ENCODE measurements at places on chromosomes 3 and 15.

DNA sequence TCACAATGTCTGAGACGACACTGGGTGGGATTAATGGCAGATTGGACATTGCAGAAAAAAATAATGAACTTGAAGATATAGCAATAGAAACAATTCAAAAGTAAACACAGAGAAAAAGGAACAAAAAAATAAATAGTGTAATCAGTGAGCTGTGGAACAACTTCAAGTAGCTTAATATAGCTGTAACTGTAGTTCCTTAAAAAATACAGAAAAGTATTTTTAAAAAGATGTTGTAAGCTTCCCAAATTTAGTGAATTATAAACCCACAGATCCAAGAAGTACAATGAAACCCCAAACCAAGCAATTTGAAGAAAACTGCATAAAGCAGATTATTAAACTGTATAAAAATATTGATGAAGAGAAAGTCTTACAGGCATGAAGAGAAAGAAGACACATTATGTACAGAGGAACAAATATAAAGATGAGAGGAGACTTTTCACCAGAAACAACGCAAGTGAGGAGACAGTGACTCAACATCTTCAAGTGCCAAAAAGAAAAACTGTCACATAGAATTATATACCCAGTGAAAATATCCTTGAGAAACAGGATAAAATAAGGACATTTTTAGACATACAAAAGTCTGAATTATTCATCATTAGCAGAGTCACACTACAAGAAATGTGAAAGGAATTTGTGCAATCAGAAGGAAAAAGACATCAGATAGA, 176.4 kb downstream of the NFKBIZ start:
- DNase-seq: no peak

GRCh38 chr3:115301364-115301860, 154.3 kb upstream of the ZBTB20 start:
- DNase-seq: no peak

DNA sequence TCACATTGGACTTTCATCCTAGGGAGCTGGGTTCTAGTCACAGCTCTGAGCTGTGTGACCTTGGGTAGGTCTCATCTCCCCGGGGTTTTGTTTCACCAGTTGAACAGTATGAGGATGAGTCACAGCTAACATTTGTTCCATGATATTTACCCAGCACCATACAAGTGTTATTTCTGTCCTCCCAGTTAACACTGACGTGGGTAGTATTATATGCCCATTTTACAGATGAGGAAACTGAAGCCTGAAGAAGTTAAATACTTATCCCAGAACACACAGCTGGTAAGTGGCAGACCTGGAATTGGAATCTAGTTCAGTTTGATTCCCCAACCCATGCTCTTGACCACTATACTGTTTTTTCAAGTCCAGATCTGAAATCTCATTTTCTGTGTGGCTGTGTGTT, 908 bp upstream of the RARB start:
- no peak for DNase-seq

- DNase-seq: no peak
Measured at GRCh38 chr15:83581381-83581780, 72.5 kb upstream of the ADAMTSL3 start.

DNA sequence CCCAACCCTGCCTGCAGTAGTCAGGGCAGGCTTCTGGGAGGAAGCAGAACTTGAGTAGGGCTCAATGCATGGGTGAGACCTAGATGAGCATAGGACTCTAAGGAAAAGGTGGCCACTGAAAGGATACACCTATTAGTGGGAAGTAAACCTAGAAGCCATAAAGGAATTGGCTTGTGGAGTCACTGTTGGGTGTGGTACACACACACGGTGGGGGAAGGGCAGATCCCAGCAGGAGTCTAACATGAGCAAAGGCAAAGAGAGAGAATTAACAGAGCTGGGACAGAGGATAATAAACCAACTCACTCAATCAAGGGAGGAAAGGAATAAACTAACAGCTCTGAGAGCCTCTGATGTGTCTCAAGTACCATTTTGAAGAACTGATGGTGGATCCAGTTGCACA, 23.1 kb downstream of the DAPK2 start:
- DNase-seq: no peak

DNA sequence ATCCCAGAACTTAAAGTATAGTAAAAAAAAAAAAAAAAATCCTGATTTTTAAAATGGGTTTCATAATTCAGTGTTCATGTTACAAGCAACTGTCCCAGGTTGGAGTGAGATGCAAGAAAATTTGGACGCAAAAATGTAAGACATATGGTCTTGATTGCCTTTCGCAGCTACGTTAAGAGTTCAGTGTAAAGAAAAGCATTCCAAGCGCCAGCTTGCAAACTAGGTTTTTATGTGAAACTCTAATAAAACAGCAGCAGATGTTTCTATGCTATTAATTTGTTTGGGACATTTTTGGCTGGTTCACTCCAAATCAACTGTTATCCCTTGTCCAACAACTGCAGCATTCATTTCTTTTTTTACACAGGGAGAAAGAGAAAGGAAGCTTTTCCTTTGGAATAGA, 957.8 kb downstream of the ROBO1 start:
- DNase-seq: no peak

- no peak for DNase-seq
Measured at GRCh38 chr3:108322352-108322751, 26.0 kb downstream of the HHLA2 start.

DNA sequence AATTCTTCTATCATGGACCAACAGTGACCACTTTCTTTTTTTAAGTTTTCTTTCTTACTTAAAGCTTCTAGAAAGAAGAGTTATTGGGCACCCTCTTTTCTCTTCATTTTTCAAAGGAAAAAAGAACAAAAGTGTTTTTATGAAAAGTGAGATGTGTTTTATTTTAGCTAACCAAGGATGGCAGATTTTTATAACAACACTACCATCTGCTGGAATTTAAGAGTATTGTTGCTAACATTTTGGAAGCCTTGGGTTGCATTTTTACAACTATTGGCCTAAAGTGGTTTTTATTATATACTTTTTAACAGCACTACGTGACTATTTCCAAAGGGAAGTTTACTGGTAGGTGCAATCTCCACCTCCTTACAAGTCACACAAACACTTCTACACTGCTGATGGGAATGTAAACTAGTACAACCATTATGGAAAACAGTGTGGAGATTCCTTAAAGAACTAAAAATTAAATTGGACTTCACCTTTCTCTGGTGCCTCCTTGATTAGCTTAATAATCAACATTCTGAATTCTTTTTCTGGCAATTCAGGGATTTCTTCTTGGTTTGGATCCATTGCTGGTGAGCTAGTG, 237.7 kb upstream of the AGTR1 start:
- DNase-seq: no peak

DNA sequence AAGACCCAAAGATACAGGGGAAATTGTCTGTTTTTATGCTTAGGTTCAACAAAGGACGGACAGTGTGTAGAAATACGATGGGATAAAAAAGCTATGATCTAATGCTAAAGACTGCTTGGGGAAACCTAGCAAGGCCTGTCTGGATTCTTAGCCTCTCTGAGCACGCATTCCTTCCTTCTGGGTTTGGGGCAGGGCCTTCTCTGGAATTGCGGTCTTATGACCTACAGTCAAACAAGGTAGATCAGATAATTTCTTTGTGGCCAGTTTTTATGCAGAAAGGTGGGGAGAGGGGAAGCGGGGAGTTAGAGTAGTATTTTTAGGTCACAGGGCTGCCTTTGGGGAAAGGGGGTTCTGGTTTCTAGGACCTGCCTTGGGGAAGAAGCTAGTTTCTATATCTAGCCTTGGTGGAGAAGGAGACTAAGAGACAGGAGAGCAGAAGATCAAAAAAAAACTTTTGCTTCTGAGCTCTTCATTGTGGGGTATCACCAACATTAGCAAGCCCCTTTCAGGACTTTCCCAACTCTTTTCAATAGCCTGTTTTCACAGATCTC, 39.1 kb upstream of the LIPC start:
- no peak for DNase-seq

DNA sequence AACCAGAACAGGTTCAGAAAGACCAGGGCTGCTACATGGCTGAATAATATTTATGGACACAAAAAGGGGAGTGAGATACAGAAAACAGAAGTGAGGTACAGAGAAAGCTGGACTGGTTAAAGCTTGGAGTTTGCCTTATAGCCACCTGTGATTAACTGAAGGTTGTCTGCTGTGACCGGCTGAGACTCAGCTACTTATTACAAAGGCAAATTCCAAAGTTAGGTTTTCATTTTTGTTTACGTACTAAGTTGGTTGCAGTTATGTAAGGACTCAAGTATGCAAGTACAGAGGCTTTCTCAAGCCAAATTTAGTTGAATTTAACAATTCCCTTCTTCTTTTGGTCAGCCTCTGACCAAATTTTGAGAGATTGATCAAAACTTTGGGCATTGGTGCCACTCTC, 264.6 kb downstream of the THSD4 start:
- no peak for DNase-seq

GRCh38 chr3:120596116-120596852, at the start of gene NDUFB4:
Gene NDUFB4, plus strand, starts transcription at chr3:120596336. Its CDS starts 24 bp downstream, at chr3:120596360.
- DNase-seq: peak; percentile 87

GRCh38 chr15:85639752-85640381, 154.9 kb downstream of the KLHL25 start:
- DNase-seq: no peak

DNA sequence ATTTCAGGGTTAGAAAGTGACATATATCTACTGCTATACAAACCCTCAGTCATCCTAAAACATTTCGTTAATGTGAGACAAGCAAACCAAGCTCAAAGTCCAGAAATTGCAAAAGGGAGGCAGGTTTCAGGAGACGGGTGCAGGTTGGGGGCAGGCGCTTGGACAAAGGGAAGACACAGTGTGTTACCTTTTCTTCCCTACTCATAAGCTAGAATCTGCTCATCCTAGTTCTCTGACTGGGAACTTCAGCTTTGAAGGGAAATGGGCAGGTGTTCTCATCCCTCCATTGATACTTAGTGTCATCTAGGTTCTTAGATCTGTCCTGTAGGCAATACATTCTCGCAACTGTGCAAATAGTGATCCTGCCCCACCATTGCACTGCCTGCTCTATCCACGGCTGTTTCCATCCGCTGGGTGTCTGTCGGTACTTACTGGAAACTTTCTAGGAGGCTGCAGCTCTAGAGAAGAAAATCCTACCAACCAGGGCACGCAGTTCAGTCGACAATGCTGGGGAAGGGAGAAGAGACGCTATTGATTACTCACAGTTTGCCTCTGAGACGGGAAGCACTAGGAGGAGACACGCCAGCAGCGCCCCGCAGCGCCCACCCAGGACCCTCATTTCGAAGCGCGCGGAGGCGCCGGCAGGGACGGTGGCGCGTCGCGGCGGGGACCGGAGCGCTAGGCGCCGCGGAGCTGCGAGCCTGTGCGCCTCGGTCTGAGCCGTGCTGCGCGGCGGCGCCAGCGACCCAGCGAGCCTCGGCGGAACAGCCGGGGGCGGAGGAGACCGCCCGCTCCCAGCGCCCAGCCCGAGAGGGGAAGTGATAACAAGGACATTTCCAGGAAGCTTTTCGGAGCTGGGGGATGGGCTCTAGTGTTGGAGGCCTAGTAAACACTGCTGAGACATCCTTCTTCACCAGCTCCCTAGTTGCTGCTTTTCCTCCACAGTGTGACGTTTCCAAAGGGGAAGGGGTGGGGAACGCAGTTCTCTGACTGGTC, at the start of gene PROS1:
PROS1 (minus strand) TSS at position 766 of the 996 bp plus-strand sequence; CDS start at position 619, 147 bp downstream.
- peak; percentile 25 for DNase-seq

- DNase-seq: no peak
Measured at GRCh38 chr3:43753741-43754715, 63.3 kb downstream of the ABHD5 start.

DNA sequence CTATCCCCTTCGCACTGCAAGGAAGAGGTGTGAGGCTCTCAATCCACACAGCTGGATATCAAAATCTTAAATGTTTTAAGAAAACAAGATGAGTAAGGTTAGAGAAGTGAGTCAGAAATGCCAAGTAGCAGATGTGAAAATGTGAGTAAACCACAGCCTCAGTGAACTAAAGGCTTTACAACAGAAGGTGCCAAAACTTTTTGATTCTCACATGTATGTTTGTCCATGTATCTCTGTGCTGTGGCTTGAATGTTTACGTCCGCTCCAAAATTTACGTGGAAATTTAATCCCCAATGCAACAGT, 126.8 kb upstream of the PFN2 start:
- DNase-seq: no peak

GRCh38 chr3:95407709-95408463, 1345.0 kb downstream of the NSUN3 start:
- no peak for DNase-seq

DNA sequence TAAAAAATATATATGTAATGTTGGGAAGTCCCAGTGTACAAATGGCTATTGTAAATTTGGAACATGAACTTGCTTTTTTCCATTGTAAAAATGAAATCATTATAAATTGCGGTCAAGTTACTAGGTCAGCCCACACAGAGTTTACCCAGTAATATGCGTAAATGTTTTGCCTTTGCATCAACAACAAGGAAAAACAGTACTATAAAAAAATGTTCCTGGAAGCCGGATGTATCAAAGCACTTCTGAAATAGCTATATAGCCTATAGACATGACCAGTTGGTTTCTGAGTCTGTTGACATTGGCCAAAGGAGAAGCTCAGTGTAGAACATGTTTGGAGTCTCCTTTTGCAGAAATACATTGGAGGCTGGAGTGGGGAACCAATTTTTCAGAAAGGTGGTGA, 23.2 kb downstream of the CTNNB1 start:
- DNase-seq: no peak

DNA sequence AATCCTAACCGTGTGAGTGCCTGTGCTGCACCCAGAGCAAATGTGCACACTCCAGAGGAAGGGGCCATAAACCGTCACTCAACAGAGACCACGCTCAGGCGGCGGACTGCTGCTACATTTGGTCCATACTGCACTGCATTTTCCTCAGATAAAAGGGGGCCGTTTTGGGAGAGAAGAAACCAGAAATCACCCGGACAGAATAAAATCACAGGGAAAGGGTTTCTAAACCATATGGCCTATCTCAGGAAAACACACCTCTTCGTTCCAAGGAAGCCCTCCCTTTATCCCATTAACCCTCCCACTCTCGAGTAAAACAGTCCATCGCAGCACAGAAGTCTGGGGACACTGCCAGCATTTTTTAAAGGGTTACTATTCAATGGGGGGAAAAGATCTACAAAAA, 7.6 kb downstream of the IL17RD start:
- DNase-seq: no peak

DNA sequence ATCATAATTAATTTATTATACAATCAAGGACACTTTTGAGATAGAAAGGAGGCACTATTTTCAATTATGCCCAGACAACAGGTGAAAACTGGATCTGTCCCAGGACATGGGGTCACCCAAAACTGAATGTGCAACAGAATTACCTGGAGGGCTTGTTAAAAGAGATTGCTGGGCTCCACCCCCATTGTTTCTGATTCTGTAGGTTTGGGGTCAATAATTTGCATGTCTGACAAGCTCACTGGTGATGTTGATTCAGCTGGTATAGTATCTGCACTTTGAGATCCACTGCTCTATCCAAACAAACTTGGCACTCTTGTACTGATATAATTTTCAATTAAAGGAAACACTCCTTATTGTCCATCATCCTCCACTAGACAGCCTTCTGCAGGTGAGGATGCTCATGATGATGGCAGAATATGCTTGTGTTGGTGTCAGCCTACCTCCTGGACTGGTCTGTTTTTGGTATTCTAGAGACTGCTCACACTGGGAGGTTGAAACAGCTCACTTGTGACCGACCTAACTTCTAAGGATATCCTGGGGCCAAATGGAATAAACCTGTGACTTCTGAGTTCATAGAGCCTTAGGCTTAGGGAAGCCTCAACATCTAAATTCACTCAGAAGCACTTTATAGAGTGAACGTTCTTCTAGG, 2.2 kb downstream of the P2RY14 start:
- DNase-seq: no peak
